ENCODE measurements at places on chromosomes 6 and 20.

- DNase-seq, result no peak
Measured at GRCh38 chr6:161161121-161161520, 112.7 kb downstream of the AGPAT4 start.

- no peak for DNase-seq
Measured at GRCh38 chr6:80942911-80943310, 809.6 kb downstream of the TENT5A start.

GRCh38 chr6:170084166-170084730 is 206.6 kb downstream of the DLL1 start:
- no peak for DNase-seq

DNA sequence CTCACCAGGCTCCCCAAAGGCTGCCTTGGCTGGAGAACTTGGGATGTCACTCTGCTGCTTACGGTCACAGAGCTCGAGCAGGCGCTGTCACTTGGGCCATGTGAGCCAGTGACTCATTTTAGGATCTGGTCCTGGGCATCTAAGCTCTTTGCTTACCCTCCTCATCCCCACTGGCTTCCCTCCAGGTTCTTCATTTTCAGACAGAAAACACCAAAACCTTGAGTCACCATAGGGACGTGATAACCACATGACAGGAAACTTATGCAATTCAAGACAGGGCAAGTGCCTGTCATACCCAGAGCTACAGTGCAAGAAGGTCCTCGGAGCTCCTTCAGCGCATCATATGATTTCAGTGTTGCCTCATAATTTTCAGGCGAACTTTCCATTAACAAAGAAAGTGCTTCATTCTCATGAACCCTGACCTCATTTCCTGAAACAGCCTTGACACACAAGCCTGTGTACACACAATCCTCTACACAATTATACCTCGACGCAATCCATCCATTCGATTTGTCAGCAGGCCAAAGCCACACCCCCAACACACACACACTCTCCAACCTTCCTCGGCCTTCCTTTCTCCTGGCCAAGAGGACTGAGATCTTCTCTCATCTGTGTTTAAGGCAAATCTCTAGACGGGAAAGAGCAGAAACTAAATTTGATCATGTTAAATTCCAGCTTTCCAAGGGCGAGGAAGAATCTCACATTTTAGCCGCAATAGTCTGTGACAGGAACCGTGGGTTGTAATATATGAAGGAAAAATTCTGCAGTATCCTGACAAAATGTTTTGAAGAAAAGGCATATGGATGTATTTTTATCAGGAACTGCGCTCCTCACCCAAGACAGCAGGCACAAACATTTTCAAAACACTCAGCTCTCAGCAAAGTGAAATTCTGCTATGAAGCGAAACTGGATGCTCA is 25.3 kb downstream of the TBC1D7 start:
- no peak for DNase-seq

GRCh38 chr6:111091987-111092386 is 4.7 kb downstream of the SLC16A10 start:
- DNase-seq, result no peak

GRCh38 chr6:107408714-107409113 is 50.6 kb downstream of the PDSS2 start:
- DNase-seq, result no peak

- no peak for DNase-seq
Measured at GRCh38 chr6:25028328-25028727, 92.6 kb upstream of the RIPOR2 start.

- DNase-seq, result no peak
Measured at GRCh38 chr6:13711324-13711732, 307 bp downstream of the RANBP9 start.

DNA sequence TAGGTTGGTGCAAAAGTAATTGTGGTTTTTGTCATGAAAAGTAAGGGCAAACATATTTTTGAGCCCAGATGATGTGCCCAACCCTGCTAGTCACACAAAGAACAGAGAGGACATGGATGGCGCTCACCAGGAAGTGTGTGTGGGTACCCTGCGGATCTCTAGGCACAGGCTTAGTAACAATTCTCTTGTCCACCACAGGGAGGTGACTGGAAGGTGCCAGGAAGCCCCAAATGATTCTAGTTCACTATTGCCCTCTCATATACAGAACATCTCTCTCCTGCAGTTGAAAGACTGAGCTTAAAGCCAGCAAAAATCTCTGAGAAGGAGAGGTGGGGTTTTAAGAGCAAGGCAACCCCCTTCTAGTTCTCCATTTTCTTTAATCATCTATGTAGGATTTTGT is 272.1 kb upstream of the TAB2 start:
- DNase-seq, result no peak

DNA sequence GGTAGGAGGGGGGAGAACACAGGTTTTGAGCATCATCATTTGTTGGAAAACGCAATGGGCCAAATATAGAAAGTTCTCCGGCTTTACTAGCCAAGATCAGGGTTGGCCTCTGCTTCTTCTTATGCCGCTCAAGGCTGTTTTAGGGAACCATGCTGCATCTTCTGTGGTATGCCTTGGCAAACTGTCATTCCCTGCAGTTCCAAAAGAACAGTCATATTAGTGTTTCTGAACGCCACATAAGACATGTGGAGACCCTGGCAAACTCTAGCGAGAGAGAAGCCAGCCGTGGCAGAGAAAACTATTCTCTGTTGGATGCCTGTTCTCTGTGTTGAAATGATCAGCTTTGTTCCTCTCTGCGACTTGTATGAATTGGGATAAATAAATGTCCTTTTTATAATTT is 10.8 kb downstream of the ACTR5 start:
- no peak for DNase-seq

GRCh38 chr6:17098538-17098937 is 3.3 kb upstream of the STMND1 start:
- DNase-seq, result no peak

DNA sequence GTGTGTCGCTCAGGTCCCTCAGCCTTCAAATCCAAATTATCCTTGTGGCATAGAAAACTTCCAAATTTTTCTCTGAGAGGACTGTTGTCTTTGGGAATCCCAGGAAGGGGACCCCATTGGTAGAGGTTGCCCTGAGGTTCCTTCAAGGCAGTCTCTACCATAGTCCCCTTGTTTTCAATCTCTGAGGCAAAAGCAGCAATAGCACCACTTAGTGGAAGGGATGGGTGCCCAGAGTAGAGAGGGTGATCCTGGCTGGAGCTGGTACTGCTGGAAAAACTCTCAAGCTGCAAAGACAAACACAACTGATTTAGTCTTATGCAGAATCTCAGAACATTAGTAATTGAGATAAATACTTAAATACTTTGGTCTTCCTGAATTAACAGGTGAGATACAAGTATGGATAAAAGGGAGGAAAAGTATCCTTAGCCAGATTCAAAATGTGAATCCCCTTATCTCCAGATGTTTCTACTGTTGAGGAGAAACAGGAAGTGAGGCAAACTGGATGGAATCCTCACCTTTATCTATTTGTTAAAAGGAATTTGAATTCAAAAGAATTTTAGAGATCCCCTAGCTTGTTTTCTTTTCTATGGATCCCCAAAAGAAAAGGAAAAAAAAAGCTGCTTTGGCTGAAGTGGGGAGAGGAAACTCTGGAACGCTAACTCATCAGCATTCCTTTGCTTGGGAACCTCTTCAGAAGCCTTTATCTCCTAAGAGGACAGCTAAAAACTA is 13.4 kb downstream of the ZNF318 start:
- DNase-seq, result no peak

DNA sequence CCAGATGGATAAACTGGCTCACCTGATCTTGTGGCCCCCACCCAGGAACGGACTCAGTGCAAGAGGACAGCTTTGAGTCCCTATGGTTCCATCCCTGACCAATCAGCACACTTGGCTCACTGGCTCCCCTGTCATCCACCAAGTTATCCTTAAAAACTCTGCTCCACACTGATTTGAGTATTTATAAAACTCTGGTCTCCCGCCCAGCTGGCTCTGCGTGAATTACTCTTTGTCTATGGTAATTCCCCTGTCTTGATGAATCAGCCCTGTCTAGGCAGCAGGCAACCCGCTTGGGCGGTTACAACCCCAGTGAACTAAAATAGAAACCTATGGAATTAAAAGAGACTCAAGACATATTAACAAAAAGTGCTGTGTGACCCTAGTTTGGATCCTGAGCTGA is 38.1 kb upstream of the CD83 start:
- no peak for DNase-seq

- no peak for DNase-seq
Measured at GRCh38 chr6:139591075-139591865, 216.8 kb upstream of the CITED2 start.

GRCh38 chr6:15368186-15368585 is 122.3 kb downstream of the JARID2 start:
- DNase-seq, result no peak

DNA sequence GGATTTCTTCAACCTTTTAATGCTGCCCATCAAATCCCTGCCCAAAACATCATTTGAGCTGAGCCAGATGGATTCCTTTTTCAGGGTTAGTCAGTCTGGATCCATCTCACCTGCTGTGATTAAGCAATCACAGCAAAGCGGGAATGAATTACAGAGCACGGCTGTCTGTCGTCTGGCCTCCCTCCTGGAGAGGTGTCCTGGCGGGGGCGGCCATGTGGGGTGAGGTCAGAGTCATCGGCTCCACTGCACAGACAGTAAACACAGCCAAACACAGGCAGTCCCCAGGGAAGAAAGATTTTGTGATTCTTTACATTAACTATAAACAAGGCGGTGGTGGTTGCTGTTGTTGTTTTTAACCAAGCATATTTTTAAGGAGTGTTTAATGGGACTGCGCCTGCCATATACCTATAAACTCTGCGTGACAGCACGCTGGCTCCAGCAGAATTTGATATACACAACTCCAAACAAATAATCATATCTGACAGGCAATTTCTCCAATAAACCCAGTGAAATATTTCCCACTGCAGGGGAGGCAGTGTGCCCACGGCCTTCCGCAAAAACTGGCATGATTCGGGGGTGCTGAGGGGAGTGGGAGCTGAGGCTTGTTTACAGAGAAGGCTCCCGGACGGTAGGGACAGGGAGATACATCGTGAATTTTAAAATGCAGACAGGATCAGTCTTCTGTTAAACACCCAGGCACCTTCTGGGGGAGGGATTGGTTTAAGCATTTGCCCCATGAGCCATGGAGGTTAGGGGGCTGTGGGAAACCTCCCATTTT is 232.0 kb upstream of the PMEPA1 start:
- no peak for DNase-seq

- DNase-seq, result no peak
Measured at GRCh38 chr6:109076377-109076776, 18.3 kb downstream of the SESN1 start.

GRCh38 chr6:23218751-23219150 is 649.4 kb downstream of the HDGFL1 start:
- DNase-seq, result no peak

DNA sequence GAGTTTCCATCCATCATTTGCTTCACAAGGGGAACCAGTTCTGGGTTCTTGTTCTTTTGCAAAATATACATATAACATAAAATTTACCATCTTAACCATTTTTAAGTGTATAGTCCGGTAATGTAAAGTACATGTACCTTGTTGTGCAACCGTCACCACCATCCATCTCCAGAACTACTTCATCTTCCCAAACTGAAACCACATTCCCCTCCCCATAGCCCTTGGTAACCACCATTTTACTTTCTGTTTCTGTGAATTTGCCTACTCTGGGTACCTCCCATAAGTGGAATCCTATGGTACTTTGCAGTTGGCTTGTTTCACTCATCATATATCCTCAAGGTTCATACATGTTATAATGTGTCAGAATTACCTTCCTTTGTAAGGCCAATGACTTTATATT is 70.3 kb upstream of the DSP start:
- no peak for DNase-seq

- no peak for DNase-seq
Measured at GRCh38 chr20:53657732-53658131, 64.1 kb upstream of the ZNF217 start.

- DNase-seq, result no peak
Measured at GRCh38 chr6:31538805-31539400, 2.9 kb downstream of the DDX39B start.

DNA sequence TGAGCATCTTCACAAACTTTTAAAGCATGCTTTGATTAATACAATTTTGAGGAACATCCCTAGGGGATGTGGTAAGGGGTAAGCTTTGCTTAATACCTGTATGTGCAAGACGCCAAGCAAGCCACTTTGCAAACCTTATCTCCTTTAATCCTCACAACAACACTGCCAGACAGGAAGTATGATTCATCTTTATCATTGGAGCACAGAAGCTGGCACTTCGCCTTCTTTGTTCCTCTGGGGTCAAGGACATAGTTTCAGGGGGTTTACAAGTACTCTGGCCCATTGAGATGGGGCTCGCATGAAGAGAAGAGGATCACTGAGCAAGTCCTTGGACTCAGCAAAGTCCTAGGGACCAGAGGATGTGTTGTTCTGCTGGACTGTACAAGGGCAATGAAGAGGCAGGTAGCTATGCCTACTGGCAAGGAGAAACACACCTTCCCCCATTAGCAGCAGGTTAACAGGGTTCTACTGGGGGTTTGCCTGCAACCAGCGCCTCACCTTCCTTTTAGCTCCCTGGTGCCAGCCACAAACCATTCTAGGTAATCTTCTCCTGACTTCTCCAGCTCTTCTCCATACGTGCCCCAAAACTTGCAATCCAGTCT is 8.8 kb downstream of the TMEM244 start:
- DNase-seq, result no peak

- no peak for DNase-seq
Measured at GRCh38 chr20:16865406-16865805, 117.2 kb downstream of the OTOR start.

DNA sequence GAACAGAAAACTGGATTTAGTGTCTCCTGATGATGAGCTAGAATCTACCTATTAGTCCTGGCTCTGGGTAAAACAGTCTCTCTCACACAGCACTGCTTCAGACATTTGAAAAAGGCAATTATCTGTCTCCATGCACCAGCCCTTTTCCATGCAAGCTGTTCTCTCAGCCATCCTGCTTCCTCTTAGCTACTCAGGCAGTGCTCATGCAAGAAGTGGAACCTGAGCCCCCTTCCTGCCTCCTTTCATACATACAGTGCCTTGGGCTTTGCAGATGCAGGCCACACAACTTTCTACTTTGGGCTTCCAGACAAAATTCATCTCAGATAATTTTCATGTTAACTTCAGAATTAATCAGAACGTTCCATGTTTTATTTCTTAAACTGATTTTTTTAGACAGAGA is 151.3 kb downstream of the RALGAPA2 start:
- no peak for DNase-seq

DNA sequence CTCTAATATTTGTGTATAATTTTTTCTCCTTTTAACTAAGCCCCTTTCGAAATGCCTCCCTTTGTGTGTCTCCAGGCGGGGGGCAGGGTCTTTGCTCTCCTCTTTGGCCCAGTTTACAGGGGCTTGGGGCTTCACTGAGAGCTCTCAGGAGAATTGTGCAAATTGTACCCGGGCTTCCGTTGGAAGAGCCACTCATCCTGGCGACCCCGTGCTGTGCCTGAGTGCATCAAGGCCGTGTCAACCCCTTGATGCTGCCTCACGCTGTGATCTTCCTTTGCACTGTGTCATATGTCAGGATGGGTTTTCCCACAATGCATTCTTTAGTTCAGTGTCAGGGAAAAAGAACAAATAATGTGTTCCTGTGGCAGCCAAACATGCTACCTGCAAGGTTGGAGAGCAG is 118.0 kb upstream of the POU3F2 start:
- no peak for DNase-seq

DNA sequence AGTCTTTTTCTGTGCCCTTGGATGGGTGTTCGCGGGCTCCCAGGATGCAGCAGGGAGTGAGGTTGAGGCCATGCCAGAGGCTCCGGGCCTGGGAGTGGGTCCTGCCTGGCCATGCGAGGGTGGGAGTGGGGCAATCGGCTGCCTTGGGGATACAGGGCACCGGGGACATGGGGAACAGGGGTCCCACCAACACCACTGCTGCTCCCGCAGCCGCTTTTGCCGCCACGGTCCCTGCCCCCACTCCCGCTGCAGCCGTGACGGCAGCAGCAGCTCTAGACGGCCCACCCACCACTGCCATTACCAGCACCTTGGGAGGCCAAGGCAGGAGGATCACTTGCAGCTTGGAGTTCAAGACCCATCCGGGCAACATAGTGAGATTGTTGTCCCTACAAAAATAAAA is 35.3 kb upstream of the FAM50B start:
- no peak for DNase-seq
